ENCODE measurements at places on chromosomes 12 and 14.

DNA sequence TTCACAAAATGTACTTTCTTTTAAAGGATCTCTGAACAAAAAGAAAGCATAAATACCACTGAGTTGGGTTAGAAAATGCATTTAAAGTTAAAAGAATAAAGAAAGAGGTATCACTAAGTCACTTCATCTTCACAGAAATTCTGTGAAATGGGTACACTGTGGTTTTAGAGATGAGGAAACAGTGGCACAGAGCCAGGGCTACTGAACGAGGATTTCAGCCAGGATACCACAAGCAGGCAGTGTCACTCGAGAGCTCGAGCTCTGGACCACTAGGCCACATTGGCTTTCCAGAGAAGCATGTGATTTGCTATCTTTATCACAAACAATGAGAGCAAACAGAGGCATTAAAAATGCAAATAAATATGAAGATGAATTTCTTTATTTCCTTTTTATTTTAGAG, 51.0 kb downstream of the WDHD1 start:
- no peak for DNase-seq

DNA sequence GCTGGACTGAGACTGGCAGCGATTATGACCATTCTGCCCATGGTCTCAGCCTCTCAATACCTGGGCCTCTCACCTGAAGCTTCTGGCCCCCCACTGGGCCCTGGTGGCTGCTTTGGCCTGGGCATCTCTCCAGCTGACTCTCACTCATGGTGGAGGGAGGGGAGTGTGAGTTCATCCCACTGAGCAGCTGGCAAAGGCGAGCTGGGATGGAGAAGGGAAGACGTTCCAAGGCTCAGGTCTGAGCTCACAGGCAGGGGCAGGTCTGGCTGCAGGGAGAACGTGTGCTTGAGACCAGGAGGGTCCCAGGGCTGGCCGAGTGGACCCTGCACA, 103.5 kb downstream of the TMEM121 start:
- no peak for DNase-seq

GRCh38 chr12:120961604-120962531, 16.5 kb upstream of the HNF1A start:
- no peak for DNase-seq

DNA sequence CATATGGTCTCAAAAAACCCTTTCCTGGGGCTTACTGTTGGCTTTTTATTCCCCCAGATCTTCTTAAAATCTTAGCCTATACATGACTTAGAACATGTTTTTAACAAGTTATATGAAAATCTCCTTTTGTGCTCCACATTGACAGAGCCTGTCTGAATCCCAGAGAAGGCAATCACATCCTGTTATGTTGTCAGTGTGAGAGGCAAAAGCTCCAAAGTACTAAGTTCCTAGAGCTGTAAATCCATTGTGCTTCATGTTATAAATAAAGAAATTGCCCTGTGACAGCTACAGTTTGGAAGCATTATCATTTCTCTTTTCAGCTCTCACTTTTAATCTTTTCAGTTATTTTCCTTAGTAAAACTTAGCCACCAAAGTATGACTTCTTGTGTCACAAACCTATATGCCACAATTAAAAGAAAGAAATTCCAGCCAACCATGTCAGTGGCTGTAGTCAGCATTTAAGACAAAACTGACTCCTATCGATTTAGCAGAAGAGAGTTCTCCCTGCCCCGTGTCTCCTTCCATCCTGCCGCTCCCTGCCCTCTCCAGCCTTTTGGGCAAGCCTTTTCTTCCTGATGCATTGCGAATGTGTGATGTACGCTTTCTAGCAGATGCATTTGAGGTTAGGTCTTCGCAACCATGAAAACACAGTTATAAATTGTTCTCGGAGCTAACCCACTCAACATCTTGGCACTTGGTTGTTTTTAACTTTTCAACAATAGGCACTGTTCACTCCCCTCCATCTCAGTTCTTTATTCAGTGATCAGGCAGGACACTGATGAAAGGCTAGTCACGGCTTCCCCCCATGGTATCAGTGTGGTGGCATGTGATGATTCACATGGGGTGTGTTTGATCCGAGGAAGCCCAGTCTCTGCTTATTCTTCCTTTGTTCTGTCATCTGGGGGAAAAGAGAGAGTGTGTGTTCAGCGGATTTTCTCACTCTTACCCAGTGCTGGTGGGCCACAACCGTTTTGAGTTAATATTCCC, 143.5 kb downstream of the SSPN start:
- no peak for DNase-seq

- no peak for DNase-seq
Observed at GRCh38 chr12:66252771-66253170, 49.5 kb upstream of the HELB start.

- no peak for DNase-seq
Observed at GRCh38 chr12:89059056-89059455, 293.2 kb downstream of the DUSP6 start.

- DNase-seq: no peak
Observed at GRCh38 chr14:71629765-71630492, 302.3 kb upstream of the RGS6 start.

- DNase-seq: no peak
Observed at GRCh38 chr12:67424784-67425183, 155.6 kb downstream of the CAND1 start.

GRCh38 chr14:72545411-72546311, 348.2 kb downstream of the DPF3 start:
- no peak for DNase-seq

GRCh38 chr14:99509871-99510555, 28.8 kb downstream of the CCNK start:
- DNase-seq: no peak

DNA sequence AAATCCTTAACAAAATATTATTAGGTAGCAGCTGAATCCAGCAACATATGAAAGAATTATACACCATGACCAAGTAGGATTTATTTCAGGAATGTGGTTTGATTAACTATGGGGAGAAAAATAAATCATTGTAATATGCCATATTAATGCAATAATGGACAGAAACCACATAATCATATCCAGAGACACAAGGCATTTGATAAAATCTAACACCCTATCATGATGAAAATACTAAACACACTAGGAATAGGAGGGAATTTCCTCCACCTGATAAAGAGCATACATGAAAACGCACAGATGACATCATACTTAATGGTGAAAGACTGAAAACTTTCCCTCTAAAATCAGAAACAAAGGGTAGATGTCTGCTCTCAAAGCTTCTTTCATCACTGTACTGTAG, 238.9 kb downstream of the PHLDA1 start:
- no peak for DNase-seq

GRCh38 chr12:120196363-120196762, 1.8 kb upstream of the GCN1 start:
- no peak for DNase-seq

DNA sequence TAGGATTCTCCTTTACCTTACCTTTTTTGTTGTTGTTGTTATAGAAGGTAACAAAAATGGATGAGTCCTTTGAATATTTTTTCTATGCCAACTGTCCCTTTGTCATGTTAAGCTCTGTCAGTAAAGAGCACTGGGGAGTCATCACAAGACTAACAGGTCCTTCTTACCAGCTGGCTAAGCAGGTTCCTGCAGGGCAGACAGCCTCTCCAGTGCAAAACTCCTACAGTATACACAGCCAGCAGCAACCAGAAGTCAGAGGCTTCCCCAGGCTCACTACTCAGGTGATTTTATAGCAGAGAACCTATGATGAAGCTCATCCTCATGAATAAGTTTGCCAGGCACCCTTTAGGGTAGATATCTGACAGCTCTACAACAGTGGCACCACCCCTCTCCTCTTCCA, 271.1 kb downstream of the RERGL start:
- DNase-seq: no peak

DNA sequence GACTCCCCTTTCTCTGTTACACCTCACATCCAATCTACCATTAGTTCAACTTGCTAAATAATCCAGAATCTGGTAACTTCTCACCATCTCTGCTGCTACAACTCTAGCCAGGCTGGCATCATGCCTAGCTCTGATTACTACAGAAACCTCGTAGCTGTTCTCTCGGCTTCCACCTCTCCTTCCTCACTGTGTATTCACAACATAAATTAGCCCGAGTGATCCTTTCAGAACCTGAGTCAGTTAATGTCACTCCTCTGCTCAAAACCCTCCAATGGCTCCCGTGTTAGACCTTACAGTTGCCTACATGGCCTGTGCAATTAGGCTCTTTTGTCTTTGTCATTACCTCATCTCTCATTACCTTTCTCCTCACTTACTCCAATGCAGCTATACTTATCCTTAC, 139.4 kb downstream of the PDE3A start:
- DNase-seq: no peak

GRCh38 chr12:46494424-46494823, 121.9 kb upstream of the SLC38A2 start:
- no peak for DNase-seq

- no peak for DNase-seq
Observed at GRCh38 chr12:52836042-52836466, 1.9 kb upstream of the KRT79 start.

DNA sequence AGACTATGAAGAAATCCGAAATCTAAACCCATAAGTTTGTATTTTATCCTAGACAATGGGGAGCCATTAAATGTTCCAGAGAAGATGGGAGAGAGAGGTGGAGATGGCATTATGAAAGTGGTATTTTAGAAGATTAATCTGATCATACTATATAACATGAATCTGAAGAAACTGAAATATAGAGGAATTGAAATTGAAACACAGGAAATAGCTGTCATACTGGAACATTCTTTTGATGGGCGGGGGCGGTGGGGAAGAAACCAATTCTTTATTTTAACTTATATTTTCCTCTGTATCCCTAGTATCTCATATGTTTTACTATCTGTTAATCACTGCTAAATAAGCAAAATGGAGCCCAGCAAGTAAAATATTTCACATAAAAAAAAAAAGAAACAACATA, 27.0 kb upstream of the FOXN3 start:
- DNase-seq: no peak

DNA sequence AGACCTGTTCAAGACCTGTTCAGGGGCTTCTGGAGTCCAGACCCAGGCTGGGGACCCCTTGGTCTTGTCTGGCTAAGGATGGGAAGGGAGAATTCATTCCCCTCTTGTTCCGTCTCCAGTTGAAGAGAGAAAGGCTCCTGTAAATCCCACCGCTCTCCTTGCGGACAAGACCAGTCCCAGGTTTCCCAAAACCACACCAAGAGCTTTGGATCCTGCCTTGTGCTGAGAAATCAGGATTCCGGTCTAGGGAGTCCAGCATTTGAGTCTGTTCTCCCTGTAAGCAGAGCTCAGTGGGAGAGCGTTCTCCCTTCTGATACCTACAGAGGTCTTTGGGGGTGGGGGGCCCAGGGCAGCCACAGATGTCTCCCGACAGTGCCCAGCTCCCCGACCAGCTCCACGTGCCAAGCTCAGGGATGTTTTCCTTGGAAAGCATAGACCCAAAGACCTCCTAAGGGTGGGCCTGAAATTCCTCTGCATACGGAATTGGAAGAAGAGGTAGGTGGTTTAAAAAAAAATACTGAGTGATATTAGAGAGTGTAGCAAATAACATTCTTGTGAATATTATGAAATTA, 1.9 kb downstream of the HOXC13 start:
- DNase-seq: no peak

- DNase-seq: no peak
Observed at GRCh38 chr12:94458877-94459727, 565 bp downstream of the CEP83 start.

- DNase-seq: no peak
Observed at GRCh38 chr14:105153739-105154475, 14.7 kb downstream of the JAG2 start.

DNA sequence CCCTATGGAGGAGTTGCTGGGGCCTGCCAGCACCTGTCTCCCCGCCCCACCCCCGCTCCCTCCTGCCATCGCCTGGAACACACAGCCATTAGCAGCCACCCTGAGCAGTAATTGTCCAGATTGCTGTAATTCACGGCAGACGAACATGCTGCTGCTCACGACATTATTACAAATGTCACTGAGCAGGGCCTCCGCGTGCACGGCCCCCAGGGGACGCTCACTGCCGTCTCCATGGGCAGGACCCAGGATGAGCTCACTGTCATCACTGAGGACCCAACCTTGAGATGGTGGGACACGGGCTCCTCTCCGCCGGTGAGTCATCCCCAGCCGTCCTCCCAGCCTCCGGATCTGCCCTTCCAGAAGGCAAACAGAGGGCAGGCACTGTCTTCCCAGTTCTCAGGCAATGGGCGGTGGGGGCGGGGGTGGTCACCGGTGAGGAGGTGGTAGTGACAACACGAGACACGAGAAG, 100.4 kb downstream of the RFLNA start:
- DNase-seq: no peak

Measured in NCI-H1930 (cell line).